ENCODE measurements at places on chromosomes 3 and 15.
A peak's percentile ranks its signal among the peaks of the same experiment; 100 is the strongest.

DNA sequence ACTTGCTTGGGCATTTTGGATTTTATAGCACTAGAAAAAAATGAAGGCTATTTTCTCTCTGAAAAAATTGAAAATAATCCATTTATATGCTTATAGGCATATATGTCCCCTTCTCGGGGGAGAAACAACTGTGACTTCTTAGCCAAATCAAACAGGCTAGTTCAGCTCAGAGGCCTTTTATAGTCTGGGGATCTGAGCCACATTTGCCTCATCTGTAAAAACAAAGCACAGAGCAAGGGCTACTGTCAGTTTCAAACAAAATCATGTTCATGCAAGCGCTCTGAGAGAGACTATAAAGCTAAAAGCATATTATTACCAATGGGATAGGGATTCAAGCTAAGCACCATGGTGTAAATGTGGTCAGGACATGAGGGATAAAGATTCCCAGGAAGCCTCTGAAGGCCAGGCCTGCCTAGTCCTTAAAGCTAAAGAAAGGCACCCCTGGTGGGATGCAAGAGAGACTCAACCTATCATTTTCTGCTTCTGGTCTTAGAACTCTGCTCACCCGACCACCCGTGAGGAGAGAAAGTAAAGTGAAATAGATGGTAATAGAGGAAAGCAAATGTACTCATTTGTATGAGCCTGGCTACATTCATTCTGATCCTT lies 51.0 kb upstream of the IL12A start:
- no peak for DNase-seq

DNA sequence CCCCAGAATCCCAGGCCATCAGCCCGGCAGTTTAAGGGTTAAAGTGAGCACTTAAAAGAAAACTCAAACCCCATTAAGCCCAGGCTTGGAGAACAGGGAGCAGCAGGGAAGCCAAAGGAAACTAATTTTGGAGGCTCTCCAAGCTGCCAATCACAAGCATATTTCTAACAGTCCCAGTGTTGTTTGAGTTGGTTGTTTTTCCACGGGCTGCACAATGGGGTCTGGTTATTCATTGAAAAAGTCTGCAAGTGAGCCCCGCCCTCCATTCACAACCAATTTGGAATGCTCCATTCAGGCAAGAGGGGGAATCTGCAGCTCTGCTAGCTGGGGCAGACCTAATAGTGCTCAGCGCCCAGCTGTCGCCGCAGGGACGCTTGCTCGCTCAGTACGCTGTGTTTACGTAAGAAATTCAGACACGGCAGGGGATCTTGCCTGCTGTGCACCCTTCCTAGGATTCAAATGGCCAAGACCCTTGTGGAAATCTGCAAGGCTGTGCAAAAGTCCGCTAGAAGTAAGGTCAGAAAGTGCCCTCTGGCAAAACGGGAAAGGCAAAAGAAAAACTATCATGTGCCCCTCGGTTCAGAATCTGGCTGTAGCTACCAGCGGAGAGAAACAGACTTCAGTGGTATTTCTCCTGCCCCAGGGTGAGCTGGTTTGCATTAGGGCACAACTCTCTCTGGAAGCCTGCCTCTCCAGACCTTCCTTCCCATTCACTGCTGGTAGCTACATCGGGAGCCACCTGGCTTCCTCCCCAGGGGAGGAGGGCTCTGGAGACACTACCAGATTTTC lies 11.0 kb downstream of the ETV5 start:
- peak; percentile 85 for DNase-seq

DNA sequence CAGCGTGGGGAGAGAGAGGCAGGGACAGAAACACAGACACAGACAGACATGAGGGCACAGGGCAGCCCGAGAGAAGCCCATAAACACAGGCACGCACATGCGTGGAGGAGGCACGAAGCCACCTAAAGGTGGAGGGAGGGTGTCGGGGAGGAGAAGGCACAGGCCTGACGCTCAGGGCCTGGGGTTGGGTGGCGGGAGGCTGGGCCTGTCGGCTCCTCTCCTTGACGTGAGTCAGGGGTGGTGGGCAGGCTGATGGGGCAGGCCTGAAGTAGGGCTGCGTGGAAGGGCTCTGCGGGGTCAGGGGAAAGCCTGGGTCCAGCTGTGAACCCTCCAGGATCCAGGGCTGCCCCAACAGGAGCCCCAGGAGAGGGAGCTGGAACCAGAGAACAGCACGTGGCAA lies 74.2 kb downstream of the EPHB3 start:
- no peak for DNase-seq

DNA sequence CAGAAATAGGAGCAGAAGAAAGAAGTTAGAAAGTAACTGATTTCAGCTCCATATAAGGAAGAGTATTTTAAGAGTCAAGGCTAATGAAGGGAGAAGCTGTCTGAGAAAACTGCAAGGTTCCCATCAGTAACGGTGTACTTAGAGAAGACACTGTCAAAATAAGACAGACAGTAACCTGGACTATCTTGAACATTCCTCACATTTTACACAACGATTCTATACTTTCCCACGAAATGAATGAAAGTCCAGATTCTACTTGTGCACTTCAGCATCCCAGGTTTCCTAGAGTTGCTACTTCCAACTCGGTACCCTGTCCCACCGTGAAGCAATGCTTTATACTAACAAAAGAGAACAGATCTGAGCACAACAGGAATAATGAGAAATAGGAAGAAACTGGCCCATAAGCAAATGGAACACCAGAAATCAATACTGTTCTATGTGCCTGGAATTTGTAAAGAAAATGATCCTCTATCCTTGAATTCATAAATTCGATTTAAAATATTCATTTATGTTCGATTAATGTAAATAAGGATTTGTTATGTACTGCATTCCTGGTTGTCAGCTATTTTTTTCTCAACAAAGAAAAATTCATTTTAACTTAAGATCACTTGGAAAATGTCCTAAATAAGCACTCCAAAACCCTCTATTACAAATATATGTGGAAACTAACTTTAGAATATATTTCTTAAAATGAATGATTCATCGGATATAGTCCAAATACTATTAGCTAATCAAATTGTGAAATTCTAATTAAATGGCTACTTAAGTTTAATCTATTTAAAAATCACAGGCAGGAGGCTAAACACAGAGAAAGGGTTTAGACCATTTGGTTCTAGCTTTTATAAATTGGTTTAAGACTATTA lies 1.5 kb downstream of the C3orf70 start:
- no peak for DNase-seq

DNA sequence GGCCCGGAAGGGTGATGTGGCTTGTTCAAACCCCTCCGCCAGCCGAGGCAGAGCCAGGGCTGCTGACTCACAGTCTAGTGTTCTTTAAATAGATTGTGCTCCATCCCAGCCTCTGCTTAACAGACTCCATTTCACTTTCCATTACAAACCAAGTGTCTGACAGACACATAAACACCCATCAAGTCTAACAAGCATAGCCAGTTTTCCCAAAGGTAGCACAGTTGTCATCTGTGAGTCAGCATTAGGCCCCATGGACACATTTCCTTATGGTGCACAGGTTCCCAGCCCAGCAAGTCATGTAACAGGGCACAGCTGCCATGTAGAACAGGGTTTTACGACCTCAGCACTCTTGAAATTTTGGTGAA lies 109.9 kb upstream of the RAP2B start:
- DNase-seq = peak; percentile 98

DNA sequence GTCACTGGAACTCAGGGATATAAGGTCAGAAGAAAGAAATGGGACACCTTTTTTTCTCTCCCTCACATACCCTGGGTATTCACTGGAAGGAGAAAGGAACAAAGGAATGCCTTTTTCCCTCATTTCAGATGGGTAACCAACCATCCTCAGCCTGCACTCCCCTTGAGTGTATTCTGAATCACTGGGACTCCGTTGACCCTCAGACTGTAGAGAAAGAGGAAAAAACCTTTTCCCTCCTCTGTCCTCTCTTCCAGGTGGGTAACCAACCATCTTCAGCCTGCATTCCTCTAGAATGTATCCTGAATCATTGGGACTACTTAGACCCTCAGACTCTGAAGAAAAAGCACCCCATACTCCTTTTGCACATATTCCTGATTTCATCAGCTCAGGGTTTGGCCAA lies 11.4 kb downstream of the PRR20G start:
- DNase-seq = no peak

Measured in mammary epithelial cell (primary cell).